ENCODE measurements at places on chromosomes 5 and 9.
A peak's percentile ranks its signal among the peaks of the same experiment; 100 is the strongest.

- no peak for DNase-seq
These were observed 17.3 kb downstream of the ARPC5L start for GRCh38 chr9:124879226-124879625.

DNA sequence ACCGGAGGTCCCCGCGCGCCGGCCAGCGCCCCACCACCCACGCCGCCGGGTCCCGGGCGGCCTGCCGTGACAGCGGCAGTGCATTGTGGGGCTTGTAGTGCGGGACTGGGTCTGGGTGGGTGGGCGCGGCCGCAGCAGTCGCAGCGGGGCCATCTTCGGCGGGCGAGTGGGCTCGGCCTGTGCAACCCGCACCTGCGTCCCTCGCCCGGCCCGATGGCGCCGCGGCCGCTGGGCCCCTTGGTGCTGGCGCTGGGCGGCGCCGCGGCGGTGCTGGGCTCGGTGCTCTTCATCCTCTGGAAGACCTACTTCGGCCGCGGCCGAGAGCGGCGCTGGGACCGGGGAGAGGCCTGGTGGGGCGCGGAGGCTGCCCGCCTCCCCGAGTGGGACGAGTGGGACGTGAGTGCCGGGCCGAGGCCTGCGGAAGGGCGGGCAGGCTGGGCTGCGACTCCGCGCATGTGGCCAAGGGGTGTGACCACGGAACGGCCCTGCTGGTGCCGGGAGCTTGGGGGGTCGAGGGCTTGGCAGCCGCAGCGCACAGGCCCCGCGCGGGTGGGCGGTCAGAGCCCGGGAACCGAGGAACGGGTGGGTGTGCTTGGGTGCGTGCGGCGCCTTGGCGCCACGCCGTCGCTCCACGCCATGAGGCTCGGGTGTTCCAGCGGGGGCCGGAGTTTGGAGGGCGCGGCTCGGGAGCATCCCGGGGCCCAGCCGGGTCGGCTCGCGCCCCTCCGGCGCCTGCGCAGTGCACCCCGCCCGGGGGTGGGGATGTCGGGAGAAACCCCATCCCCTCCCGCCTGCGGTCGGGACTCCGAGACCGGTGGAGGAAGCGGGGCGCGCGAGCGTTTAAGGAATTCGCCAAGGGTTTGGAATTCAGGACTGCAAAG lies at the start of gene ARL10:
ARL10 (plus strand) TSS at position 137 of the 881 bp plus-strand sequence; CDS start at position 214, 77 bp downstream.
- DNase-seq, result peak; percentile 31

DNA sequence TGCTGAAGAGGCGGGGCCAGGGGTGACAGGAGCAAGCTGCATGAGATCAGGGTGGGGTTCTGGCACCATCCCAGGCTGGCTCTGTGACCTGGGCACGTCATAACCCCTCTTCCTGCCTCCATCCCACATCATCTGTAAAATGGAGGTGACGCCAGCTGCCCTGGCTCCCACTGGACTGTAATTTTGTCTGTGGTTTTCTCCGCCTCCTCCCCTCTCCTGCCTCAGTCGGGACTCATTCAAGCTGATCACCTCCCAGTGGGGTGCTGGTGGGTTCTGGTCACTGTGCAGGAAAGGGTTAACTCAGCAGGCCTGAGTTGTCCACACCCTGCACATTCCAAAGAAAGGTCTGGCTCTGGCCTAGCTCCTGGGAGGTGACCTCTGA lies 128.2 kb downstream of the RXRA start:
- DNase-seq, result no peak

GRCh38 chr5:115369430-115370144 lies 73.1 kb upstream of the CCDC112 start:
- no peak for DNase-seq

DNA sequence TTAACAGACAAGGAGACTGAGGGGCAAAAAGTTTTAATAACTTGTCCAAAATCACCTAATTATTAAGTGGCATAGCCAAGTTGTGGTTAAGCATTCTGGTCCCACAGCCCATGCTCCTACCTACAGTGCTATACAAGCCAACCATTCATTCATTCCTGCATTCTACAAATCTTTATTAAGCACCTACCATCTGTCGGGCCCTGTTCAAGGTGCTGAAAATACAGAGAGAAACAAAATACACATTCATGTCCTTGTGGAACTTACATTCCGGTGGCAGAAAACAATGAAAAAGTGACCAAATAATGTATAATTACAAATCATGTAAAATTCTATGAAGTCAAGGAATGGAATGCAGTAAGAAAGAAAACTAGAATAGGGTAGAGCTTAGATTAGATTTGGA lies 27.8 kb upstream of the CDH6 start:
- DNase-seq, result no peak

- no peak for DNase-seq
These were observed 39.1 kb upstream of the GRHPR start for GRCh38 chr9:37383393-37383792.

DNA sequence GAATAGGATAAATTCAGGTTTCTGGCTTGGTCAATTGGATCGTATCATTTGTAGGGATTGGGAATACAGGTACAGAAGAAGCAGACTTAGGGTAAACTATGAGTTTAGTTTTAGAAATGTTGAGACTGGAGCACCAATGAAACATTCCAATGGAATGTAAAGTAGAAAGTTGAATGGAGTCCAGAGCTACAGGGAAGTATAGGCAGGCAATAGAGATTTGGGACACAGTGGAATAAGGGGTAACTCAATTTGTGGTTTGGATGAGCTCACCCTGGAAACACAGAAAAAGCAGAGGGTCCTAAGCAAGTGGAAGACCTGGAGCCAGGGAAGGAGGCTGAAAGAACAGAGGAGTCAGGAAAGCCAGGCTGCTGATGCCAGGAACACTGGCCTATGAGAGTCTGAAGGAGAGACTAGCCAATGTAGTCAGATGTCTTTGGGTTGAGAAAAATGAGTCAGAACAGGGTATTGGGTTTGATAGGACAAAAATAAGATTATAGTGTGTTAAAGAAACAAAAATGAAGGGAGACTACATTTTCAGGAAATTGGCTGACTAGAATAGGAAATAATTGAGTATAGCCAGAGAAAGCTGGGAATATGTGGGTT lies 72.8 kb downstream of the STARD4 start:
- no peak for DNase-seq

GRCh38 chr9:99178912-99179872 lies 42.5 kb downstream of the ALG2 start:
- no peak for DNase-seq

DNA sequence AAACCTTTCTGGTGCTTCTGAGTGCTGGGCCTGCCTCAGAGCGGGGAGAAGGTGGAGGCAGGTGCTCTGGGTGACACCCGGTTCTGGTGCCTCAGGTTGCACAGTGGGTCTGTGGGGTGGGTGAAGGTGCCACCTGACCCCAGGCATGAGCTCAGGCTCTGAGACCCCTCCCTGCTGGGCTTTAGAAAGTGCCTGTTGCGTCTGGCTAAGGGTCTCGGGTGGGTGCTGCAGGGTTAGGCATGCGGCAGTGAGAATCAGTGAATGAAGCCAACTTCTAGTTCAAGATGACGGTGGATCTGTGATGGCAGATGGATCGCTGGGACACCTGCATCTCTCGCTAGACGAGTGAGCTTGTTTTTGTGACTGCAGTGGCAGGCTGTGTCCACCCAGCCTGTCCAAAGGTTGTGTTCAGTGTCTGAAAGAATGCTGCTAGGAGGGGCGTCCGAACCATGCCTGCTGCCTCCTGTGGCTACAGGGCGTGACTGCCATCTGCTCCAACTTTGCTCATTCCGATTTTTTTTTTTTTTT lies 5.0 kb downstream of the SQSTM1 start:
- no peak for DNase-seq

Data from anterior cingulate cortex (tissue), 58 donors.